CD8-positive, alpha-beta T cell (primary cell): ENCODE measurements at places on chromosomes 3 and 15. TPM values are rescaled to one million over a fixed set of nuclear protein-coding genes. Genes with fewer than 3 reads are reported as not detected.
A peak's percentile ranks its signal among the peaks of the same experiment; 100 is the strongest.

The ZNF860 gene
- total RNA-seq, result not detected

The PLXNB1 gene
- 1.4 TPM for total RNA-seq

The PRR20G gene
- total RNA-seq, result not detected

The SCAMP2 gene
- 48.7 TPM for total RNA-seq

The GRM2 gene
- 5.4 TPM for total RNA-seq

The NMNAT3 gene
- total RNA-seq, result 0.81 TPM

The CKMT1B gene
- not detected for total RNA-seq

The SLC22A13 gene
- 0.16 TPM for total RNA-seq

The A4GNT gene
- not detected for total RNA-seq

DNA sequence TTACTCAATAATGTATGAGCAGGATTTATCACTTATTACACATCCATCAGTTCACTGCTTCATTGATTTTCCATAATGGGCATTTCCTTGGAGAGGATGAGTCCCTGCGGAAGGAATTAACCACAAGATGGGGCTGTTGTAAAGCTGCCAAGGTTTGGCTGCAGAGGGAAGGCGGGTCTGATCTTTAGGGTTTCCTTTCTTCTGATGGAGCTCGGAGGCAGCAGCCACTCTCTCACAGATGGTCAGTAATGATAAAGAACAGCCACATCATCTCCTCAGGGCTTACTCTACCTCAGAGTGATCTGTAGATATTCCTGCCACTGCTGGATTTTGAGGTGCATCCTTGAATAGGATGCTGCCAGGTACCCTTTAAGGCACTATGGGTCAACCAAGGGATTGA lies 115.2 kb downstream of the USP13 start:
- DNase-seq, result no peak

GRCh38 chr15:40421246-40422157 lies 15.9 kb downstream of the IVD start:
- peak; percentile 89 for DNase-seq

- DNase-seq, result no peak
Observed at GRCh38 chr15:95734422-95735316, 595.8 kb upstream of the NR2F2 start.

GRCh38 chr3:99960941-99961340 lies 143.3 kb downstream of the CMSS1 start:
- DNase-seq, result no peak

DNA sequence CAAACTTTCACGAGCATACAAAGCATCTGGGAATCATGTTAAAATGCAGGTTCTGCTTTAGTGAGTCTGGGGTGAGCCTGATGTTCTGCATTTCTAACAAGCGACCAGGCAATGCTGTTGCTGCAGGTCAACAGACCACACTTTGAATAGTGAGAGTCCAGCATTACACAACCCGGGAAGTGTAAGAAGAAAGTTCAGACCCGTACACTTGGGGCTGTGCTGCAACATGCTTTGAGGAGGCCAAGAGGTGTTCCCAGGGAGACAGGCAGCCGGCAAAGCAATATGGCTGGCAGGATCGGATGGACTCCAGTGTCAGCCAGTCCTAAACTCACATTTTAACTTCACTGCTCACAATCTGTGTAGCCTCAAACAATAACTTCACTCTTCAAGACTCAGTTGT lies 134.2 kb downstream of the LIPC start:
- no peak for DNase-seq

DNA sequence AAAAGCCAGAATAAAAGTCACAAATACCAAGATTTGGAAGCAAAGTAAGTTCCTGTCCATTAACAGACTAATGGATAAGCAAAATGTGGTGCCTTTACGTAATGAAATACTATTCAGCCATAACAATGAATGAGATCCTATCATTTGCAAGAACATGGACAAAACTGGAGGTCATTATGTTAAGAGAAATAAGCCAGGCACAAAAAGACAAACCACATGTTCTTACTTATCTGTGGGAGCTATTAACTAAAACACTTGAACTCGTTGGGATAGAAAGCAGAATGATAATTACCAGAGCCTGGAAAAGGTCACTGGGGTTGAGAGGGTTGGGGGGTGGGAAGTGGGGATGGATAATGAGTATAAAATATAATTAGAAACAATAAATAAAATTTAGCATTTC lies 1015.9 kb downstream of the OTOL1 start:
- no peak for DNase-seq

DNA sequence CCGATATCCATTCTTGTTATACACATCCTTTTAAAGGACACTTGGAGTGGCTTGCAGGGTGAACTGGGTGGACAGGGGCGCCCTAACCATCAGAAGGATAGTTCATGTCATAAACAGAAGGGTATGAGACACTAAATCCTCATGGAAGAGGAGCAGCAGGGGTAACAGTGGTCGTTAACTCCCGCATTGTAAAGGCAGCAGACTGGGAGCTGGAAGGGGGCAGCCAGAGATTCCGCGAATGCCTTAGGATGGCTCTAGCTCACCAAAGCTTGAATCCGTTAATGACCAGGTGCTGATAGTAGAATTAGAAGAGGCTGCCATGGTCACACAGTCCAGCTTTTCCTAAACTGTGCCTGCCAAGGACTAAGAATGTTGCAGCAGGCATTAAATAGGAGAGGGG lies 85.2 kb upstream of the ANKRD34C start:
- no peak for DNase-seq

DNA sequence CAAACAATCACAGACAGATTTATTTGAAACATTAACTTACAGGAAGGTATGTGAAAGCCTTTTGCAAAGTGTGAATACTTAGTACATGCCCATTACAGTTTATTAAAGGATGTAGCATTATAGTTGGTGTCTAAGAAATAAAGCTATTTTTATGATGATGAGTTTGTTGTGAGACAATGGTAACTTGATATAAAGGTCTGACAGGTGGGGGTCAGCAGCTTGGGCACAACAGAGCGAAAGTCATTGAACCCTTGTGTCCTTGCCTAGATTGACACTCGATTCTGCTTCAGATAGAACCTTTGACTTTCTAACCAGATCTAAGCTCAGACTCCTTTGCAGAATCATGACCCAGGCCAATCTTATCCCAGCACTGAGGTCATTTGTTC lies 777.9 kb downstream of the NTRK3 start:
- no peak for DNase-seq

DNA sequence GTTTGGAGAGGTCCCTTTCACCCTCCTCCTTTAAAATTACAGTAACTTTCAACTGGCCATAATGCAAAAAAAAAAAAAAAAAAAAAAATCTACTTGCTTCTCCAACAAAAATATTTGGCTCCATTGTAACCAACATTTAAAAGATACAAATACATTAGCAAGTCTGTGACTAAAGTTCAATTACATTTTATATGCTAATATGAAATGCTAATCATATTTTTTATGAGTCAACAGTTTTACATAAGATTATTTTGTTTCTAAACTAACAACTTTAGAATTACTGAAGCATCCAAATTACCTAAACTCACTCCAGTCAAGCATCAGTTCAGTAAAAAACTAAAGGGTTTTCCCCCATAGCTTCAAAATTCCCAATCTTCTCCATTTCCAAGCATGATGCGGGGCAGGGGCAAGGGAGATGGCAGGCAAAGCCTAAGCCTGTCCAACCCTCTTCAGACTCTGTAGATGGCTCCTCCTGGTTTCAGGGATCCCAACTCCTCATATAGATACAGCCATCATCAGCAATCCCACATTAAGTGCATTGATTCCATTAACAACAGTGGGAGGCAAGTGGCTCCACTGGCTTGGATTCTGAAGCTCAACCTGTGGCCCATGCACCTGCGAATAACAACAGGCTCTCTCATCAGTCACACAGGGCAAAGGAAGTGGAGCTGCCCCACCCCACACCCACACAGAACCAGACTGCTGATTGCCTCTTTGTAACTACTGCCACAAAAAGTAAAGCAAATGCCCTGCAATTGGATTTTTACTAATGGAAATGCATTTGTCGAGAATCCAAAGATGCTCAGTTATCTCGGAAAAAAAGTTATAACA lies 15.0 kb downstream of the SFMBT1 start:
- DNase-seq, result no peak

GRCh38 chr3:40593351-40593750 lies 68.6 kb downstream of the ZNF621 start:
- no peak for DNase-seq

DNA sequence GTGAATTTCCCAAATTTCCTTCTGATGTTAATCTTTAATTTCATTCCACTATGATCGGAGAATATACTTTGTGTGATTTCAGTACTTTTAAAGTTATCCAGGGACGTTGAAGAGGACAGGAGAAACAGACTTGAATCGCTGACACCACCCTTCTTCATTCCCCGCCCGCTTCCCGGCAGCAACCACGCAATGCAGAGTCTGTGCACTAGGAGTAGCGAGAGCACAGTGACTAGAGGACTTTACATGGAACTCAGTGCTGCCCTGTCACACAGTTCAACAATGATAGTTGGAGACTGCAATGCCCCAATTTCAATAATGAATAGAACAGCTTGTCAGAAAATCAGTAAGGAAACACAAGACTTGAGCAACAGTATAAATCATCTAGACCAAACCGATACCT lies 73.9 kb downstream of the RNF13 start:
- no peak for DNase-seq

- no peak for DNase-seq
Observed at GRCh38 chr3:194574639-194575483, 58.4 kb downstream of the TMEM44 start.

- no peak for DNase-seq
Observed at GRCh38 chr3:48926425-48927392, 8.1 kb downstream of the ARIH2 start.

DNA sequence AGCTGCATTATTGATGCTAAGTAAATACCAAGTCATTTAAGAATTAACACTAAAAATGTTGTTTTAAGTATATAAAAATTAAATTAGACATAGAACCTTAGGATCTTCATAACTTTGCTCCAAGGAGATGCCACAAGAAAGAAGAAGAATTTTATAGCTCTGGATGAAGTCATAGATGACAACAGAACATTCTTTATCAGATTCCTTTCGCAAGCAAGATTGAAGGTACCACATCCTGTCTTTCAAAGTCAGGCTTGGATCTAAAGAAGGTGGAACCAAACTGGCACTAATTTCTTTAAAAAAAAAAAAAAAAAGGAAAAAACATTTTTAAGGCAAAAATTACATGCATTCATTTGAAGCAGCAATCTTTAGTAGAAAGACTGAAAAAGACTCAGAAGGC lies 62.5 kb downstream of the POLQ start:
- DNase-seq, result no peak

- no peak for DNase-seq
Observed at GRCh38 chr15:89371228-89372044, 36.8 kb upstream of the POLG start.

- peak; percentile 79 for DNase-seq
Observed at GRCh38 chr3:101695779-101696372, 9.4 kb upstream of the RPL24 start.

DNA sequence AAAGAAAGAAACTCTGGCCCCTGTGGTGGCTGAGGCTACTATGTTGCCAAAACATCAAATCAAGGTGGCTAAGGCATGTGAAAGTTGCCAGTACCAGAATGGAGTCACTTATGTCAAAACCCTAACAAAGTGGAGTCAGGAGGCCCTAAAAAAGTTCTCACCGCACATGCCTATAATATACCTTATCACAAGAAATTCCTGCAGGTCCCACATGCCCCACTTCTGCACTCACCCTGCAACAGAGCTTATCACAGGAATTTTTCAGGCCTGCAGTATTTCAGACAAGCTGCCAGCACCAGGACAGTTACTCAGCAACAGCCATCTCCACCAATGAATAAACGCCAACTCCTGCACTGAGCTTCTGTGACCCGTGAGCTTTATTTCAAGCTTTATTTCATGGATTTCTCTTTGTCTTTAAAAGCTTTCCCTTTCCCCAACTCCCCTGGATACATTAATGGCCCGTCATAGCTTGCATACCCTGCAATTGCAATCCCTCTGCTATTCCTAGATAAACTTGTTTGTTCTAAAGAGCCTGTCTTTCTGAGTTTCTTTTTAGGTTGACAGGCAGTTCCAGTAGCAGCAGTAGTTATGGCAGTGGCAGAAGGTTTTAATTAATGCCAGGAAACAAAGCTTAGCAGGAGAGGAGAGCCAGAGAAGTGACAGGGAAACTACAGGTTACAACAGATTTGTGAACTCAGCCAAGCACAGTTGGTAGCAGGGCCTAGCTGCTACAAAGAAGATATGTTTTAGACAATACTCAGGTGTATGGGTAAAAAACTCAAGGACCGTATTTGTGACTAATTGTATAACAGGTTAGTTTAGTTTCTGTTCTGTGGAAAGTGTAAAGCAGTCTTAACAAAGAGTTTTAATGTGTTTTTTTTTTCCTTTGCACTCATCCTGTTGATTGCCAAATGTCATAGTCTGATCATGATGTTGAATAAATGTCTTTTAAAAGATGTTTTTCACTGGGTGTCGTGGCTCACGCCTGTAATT lies 15.9 kb upstream of the TMEM42 start:
- no peak for DNase-seq

- peak; percentile 61 for DNase-seq
Observed at GRCh38 chr15:50262533-50262932, 3.0 kb downstream of the HDC start.

DNA sequence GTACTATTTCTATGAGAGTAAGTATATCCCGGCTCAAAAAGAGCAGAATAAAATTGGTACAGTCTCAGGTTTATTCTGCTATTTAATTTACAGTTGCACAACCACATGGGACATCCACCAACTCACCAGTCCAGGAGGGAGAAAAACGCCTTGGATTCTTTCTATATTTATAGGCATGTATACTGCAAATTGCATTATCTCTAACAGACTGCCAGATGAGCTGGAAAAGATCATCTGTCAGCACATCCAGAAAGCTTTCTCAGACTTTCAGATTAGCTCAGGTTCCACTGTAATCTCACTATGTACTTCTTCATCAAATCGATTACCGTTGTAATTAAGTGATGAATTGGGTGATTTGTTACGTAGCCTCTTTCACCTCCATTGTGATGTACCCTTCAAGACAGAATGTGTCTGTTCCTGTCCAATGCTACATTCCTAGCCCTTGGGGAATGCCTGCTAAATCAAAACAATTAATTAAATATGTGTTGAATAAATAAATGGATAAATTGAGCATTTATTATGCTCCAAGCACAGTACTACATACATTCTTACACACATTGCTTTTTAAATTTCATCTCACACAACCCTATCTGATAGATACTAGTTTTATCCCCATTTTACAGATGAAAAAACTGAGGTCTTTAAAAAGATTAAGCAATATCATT lies 38.1 kb upstream of the TMC3 start:
- no peak for DNase-seq
